ENCODE measurements at places on chromosomes 7 and 10. TPM values are rescaled to one million over a fixed set of nuclear protein-coding genes. Genes with fewer than 3 reads are reported as not detected.

GRCh38 chr7:28671526-28671925 is 259.2 kb downstream of the CREB5 start:
- DNase-seq: no peak
- H3K4me1 ChIP-seq: no peaks in the 10 kb centered on the region
- no peaks in the 10 kb centered on the region for H3K27me3 ChIP-seq
- H3K27ac ChIP-seq: no peak overlapping the region

CYP3A5 gene
- 13.5 TPM for total RNA-seq

GRCh38 chr10:97713339-97713825 is at the start of gene MARVELD1:
MARVELD1 (plus strand) TSS chr10:97713730; CDS start chr10:97713877, 147 bp downstream.
- peak within 1 kb of the TSS; percentile 59 for H3K4me3 ChIP-seq
- peak; percentile 92 for DNase-seq
- no peaks in the 10 kb centered on the region for H3K36me3 ChIP-seq
- H3K4me1 ChIP-seq: peaks cover 11% of the 10 kb centered on the region
- H3K27ac ChIP-seq: peak within 1 kb of the TSS; percentile 80

GRCh38 chr10:132354356-132355094 is 22.5 kb downstream of the LRRC27 start:
- H3K4me3 ChIP-seq: no peak overlapping the region
- H3K27ac ChIP-seq: no peak overlapping the region
- no peak for DNase-seq
- H3K36me3 ChIP-seq: no peaks in the 10 kb centered on the region
- H3K4me1 ChIP-seq: no peaks in the 10 kb centered on the region

- H3K27ac ChIP-seq: no peak overlapping the region
- DNase-seq: no peak
- H3K4me3 ChIP-seq: no peak overlapping the region
- no peaks in the 10 kb centered on the region for H3K4me1 ChIP-seq
Observed at GRCh38 chr7:40542982-40543741, 408.4 kb downstream of the SUGCT start.

SFTPA1 gene
- not detected for total RNA-seq

DNA sequence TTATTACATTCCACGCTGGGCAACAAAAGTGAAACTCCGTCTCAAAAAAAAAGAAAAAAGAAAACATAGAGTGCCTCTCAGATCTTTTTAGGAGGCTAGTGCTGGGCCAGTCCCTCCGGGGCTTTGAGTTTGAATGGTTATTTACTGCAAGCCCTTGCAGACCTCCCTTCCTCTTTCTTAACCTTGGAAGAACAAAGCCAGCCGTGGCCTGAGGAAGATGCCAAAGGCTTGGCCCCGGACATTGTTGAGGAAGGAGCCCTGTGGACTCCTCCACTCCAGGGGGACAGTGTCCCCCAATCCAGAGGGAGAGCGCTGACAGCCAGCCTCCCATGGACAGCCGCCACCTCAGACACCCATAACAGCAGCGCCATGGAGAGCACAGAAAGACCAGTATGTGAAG is 5.0 kb downstream of the TSPAN33 start:
- no peak overlapping the region for H3K4me3 ChIP-seq
- no peaks in the 10 kb centered on the region for H3K27me3 ChIP-seq
- no peak overlapping the region for H3K27ac ChIP-seq

VAX1 gene
- not detected for total RNA-seq

FGFBP3 gene
- total RNA-seq: 2.7 TPM

AUTS2 gene
- total RNA-seq: 33.8 TPM

DNA sequence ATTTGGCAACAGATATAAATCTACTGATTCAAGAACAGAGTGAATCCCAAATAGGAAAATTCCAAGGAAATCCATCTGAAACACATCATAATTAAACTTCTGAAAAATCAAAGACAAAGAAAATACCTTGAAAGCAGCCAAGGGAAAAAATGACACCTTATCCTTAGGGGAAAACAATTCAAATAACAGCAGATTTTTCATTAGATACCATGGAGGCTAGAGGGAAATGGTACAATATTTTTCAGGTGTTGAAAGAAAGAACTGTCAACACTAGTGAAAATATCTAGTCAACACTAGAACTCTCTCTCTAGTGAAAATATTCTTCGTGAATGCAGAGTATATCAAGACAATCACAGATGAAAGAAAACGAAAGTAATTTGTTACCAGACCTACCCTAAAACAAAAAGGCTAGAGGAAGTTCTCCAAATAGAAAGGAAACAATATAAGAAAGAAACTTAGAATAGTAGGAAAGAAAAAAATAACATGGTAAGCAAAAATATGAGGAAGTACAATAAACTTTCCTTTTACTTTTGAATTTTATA is 5.7 kb upstream of the FAM241B start:
- no peaks in the 10 kb centered on the region for H3K27me3 ChIP-seq
- H3K36me3 ChIP-seq: no peaks in the 10 kb centered on the region
- no peaks in the 10 kb centered on the region for H3K4me1 ChIP-seq
- no peak overlapping the region for H3K27ac ChIP-seq
- DNase-seq: no peak
- no peak overlapping the region for H3K4me3 ChIP-seq

All from kidney (tissue), 22 donors.